Astrocyte of the spinal cord (primary cell): ENCODE measurements at places on chromosomes 1 and 21.
A peak's percentile ranks its signal among the peaks of the same experiment; 100 is the strongest.

- DNase-seq, result peak; percentile 33
Measured at GRCh38 chr1:203425663-203425975, 50.0 kb upstream of the PRELP start.

DNA sequence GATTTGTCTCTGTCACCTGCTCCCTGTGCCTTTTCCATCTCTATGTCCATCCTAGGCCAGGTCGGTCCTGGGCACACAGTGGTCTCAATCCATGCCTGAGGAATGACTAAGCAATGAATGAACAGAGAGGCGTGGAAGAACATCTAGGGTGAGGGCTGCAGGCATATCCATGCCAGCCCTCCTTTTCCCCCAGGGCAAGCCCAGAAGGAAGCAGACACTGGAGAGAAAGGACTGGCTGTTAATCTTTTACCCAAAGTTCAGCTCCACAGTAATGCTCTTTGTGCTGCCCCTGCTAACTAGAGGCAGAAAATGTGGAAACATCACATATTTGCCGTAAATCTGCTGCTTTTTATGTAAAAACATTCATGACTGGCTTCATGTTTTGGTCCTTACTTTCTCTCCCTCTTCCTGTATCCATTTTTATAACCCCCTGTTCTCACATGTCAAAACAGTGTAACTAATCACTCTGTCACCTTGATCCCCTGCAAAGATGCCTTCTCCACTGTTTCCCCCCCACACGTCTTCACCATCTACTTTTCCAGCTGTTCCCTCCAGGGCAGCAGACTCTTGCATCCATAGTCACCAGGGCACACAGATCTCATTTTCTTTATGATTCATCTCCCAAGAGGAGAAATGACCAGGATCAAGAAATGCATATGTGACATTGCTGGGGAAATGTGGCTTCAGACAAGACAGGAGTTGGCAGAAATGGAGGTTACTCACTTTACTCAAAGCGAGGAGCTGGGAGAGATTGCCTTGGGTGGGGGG is 166.4 kb upstream of the PROX1 start:
- DNase-seq, result no peak

- DNase-seq, result no peak
Measured at GRCh38 chr1:95003433-95003738, 69.4 kb downstream of the ALG14 start.

DNA sequence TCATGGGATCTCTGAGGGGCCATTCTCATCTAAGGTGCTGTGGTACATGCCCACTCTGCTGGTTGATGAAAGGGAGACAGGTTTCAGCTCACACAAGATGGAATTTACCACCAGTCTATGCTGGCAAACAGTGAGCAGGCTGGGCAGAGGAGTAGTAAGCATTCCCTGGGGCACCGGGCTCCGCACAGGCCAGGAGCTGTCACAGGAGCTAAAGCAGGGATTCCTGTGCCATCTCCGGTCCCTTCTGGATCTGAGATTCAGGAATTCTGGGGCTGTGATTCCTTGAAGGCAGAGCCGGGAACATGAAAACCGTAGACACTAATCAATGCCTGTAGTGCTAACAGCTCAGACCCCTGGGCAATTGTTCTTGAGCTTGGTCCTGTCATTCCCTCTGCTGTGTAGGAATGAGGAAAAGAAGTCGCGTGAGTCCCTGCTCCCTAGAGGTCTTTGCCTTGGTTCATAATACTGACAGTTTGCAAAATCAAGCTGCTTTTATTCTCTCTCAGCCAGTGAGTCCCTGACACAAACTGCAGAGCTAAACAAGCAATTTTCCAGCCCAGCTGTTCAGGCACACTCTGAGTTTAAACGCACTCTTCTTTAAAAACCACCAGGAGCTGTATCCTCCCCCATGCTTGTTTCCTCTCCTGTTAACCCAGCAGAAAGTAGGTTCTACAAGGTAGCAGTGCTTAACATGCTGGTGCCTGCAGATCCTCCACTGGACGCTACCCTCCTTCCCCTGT is 52.5 kb downstream of the MDM4 start:
- DNase-seq, result no peak

DNA sequence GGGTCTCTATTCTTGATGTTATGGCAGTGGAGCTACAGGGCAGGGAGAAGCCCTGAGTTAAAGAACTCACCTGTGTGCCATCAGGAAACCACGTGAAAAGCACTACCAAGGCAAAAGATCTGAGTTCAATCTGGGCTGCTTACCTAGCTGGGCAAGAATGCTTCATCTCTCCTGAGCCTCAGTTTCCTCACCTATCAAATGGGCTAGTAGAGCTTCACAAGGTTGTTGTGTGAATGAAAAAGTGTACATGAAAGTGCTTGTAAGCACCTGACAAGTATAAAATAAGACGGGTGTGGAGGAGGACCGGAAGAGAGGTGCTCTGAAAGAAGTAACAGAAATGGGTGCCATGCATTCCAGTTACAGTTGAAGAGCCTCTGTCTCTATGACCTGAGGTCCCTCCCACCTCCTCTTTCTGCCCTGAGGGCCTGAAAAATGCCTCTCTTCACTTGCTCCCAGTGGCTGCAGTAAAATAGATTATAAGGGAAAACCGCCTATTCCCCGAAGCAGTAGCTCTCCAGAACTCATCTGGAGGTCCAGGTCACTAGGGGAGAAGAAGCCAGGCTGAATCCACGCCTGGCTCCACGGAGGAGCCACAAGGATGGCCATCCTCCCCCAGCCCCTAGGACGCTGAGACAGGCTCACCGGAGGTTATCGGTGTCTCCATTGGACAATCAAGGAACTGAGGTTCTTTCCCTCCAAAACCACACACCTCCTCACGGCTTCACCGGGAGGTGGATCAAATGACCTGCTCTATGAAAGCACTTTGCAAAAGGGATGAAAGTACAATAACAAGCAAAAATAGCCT is 1.4 kb downstream of the GPR161 start:
- no peak for DNase-seq

DNA sequence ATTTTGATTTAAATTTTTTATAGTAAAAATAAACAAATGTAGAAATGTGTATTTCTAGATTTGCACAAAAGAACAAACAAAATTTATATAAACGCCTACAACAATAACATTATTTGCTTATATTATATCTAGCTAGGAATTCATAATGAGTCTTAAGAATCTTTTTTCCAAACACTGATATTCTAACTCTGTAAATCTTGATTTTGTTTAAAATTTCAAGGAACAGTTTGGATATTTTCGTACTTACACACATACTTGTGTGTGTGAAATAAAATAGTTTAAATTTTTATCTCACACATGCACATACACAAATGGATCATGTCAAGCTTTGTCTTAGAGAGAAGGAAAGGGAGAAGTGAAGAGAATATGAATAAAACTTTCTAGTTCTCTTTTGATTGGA is 868.1 kb downstream of the LTN1 start:
- DNase-seq, result no peak

DNA sequence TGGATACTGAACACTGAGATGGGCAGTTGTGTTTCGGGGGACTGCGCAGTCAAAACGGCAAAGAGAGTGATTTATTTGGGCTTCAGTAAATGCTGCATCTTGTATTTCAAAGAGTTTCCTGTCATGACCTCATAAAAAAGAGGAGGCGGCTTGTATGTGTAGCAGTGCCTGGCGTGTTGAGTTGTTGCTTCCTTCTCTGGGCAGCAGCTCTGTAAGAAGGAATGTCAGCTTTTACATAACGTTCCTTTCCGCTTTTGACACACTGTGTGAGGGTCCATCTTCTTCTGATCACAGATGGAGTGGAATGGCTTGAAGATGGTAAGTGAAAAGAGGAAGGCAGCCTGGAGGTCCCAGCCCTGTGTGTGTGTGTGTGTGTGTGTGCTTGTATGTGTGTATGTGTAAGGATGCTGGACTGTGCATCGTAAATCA is 941 bp downstream of the ELAVL4 start:
- no peak for DNase-seq
